M059J (cell line): ENCODE measurements at places on chromosomes 12 and 14.

GRCh38 chr12:11568762-11569478, 80.6 kb upstream of the ETV6 start:
- DNase-seq = no peak

DNA sequence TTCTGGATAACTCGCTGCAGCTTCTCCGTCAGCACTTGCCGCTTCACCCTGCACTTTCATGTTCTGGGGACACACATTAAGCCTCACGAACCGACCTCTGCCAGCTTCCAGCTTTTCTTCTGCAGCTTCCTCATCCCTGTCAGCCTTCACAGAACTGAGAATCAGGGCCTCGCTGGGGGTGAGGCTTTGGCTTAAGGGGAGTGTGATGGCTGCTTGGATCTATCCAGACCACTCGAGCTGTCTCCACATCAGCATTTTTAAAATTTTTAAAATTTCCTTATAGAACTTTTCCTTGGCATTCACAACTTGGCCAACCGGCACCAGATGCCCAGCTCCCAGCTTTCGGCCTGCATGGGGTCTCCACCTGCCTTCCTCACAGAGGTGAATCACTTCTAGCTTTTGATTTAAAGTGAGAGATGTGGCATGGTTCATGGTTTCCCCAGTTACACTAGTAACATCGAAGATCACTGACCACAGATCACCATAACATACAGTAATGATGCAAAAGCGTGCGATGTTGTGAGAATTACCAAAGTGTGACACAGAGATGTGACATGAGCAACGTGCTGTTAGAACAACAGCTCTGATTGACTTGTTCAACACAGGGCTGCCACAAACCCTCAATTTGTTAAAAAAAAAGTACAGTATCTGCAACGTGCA, 139.1 kb upstream of the C14orf180 start:
- DNase-seq = no peak

GRCh38 chr12:128976120-128976738, 123.0 kb downstream of the GLT1D1 start:
- DNase-seq = no peak

GRCh38 chr14:86464341-86464740, 934.4 kb downstream of the FLRT2 start:
- no peak for DNase-seq

DNA sequence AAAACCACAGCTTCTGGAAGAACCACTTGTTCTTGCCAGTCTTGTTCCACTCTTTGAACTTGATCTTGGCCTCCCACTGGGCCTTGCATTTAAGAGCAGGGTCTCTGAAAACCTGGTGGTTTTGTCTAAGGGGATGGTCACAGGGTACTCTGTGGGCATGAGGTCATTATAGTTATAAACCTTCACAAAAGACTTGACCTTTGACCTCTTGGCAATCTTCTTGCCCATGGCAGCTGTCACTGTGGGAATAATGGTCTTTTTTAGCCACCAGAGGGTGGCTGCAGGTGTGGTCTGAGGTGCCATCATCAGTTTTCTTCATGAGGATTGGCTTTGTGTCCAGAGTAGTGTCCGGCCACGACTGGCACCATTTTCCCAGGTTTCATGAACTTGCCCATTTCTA, 9.1 kb downstream of the ATP6V0A2 start:
- DNase-seq = no peak

- peak; percentile 99 for DNase-seq
Observed at GRCh38 chr12:31518680-31519227, 72.2 kb downstream of the DENND5B start.

GRCh38 chr12:53213348-53213747, 6.3 kb upstream of the ITGB7 start:
- DNase-seq = peak; percentile 58

DNA sequence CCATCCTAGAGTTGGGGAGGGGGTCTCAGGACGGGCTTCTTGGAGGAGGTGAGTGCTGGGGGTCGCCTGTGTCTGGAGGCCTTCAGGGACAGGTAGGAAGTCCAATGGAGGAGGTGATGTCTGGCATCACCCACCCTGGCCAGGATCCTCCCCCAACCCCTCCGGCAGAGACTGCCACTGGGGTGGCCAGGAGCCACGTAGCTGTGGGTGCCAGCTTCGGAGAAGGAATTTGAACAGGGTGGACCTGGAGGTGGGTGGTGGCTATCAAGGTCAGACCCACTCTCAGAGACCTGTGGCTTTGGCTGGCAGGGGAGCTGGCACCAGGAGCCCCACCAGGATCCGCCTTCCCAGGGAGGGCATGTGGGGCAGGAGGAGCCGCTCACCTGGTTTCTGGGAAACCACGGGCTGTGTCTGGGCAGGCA, 9.1 kb downstream of the CEP170B start:
- no peak for DNase-seq

DNA sequence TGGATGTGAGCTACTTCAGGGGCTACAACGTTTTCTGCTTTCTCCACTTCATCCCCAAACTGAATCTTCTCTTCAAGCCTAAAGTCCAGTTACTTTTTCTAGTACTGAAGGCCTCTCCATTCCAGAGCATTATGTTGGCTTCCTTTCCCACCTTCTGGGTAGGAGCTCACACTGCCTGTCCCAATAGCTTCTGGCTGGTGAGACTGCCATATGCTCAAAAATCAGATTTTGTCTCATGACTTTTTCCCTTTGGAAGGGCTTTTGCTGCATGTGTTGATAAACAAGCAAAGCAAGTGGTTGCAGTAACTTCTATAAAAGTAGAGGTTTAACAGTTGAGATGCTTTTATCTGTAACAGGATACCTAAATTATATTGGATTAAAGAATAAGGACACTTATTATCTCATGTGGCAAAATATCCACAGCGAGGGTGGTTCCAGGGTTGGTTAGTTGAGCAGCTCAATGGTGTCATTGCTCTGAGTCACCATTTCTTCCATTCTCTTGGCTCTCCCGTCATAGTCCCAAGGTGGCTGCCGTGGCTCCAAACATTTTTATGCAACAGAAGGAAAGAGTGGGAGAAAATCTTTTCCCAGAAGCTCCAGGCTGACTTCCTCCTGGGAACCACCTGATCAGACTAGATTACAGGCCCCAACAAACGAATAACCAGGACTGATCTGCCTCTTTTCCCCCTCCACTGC, 15.1 kb upstream of the PPFIBP1 start:
- no peak for DNase-seq

DNA sequence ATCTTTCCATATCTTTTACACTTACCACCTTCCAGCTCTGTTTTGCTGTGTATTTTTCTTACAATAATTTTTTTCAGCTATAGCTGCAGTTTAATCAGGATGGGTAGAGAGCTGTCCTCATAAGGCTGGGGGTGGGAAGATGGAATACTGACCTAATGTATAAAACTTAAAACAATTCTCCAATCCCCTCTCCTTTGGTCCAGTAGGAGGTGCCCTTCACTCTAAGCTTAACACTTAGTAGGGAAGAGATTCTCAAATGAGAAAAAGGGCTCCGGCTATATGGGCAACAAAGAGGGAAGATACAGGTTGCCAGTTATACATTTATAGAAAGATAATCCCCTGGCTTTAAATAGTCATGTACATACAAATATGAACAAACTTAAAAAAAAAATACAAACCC, 2.8 kb downstream of the ORMDL2 start:
- DNase-seq = peak; percentile 21
